ENCODE measurements at places on chromosomes 2 and 18. TPM values are rescaled to one million over a fixed set of nuclear protein-coding genes. Genes with fewer than 3 reads are reported as not detected.

AOX1 gene
- total RNA-seq: 69.4 TPM

MEIS1 gene
- 56.1 TPM for total RNA-seq

PFN4 gene
- not detected for total RNA-seq

VWC2L gene
- not detected for total RNA-seq

DNA sequence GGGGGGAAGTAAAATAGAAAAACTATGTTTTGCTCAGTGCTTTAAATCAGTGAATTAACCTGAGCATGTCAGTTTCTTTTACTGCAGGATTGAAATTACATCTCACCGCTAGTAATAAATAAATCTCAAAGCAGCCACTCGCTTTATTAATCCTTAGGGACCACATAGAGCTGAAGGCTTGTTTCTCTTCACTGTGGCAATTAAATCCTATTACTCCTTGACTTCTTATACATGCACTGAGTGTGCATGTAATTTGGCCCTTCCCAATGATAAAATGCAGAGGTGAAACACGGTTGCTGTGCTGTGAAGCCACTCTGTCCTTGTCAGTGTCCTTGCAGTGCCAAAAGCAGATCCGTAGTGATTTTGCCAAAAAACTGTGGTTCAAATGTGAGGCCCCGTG is 77.1 kb upstream of the RBM44 start:
- peaks cover 63% of the 10 kb centered on the region for H3K4me1 ChIP-seq
- no peaks in the 10 kb centered on the region for H3K27me3 ChIP-seq
- no peak overlapping the region for H3K4me3 ChIP-seq
- no peak for DNase-seq
- no peaks in the 10 kb centered on the region for H3K36me3 ChIP-seq

DNA sequence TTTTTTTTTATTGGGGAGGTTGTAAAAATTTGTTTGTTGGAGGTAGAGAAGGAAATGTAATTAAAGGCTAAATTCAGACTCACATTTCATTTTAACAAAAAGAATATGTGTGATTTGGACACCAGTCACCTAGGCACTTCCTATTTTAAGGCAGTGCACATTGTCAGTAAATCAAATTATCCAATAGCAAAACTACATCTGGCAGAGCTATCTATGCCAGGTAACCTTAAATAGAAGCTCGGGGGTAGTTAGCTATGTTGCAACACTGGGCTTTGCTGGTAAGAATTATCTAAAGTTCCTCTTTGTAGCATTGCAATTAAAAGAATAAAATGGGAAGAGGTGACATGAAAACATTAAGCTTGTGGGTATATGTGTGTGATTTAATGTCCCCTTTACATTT is 1064.4 kb upstream of the ZEB2 start:
- no peak for DNase-seq
- no peak overlapping the region for H3K27ac ChIP-seq
- no peak overlapping the region for H3K4me3 ChIP-seq
- no peaks in the 10 kb centered on the region for H3K36me3 ChIP-seq
- H3K27me3 ChIP-seq: no peaks in the 10 kb centered on the region
- H3K4me1 ChIP-seq: peaks cover 10% of the 10 kb centered on the region

MERTK gene
- total RNA-seq: 12.2 TPM

SELENOI gene
- total RNA-seq: 46.6 TPM

KRCC1 gene
- total RNA-seq: 18.1 TPM

DNA sequence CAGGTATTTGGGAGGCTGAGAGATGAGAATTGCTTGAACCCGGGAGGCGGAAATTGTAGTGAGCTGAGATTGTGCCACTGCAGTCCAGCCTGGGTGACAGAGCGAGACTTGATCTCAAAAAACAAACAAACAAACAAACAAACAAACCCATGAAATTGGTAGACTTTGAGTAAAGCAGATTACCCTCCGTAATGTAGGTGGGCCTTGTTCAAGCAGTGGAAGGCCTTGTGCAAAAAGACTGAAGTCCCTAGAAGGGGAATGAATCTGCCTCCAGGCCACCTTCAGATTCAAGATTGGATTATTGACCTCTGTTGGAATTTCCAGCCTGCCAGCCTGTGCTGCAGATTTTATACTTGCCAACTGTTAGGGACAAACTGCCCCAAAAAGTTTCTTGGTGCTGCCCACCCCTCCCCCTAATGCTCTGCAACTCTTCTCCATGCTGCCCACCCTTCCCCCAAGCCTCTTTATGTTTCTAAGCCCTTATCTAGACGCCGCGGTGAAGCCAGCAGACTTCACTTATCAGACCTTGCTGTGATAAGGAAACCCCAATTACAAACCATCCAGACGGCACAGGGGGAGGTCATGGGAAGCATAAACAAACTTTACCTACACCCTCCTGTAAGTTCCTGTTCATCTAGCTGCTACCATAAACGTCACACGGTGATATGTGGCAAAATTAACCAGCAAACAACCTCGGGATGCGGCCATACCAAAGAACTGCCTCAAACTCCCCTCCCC is 17.0 kb downstream of the CYP27A1 start:
- no peaks in the 10 kb centered on the region for H3K36me3 ChIP-seq
- no peak overlapping the region for H3K4me3 ChIP-seq
- no peak overlapping the region for H3K27ac ChIP-seq
- peaks cover 4% of the 10 kb centered on the region for H3K4me1 ChIP-seq

DNA sequence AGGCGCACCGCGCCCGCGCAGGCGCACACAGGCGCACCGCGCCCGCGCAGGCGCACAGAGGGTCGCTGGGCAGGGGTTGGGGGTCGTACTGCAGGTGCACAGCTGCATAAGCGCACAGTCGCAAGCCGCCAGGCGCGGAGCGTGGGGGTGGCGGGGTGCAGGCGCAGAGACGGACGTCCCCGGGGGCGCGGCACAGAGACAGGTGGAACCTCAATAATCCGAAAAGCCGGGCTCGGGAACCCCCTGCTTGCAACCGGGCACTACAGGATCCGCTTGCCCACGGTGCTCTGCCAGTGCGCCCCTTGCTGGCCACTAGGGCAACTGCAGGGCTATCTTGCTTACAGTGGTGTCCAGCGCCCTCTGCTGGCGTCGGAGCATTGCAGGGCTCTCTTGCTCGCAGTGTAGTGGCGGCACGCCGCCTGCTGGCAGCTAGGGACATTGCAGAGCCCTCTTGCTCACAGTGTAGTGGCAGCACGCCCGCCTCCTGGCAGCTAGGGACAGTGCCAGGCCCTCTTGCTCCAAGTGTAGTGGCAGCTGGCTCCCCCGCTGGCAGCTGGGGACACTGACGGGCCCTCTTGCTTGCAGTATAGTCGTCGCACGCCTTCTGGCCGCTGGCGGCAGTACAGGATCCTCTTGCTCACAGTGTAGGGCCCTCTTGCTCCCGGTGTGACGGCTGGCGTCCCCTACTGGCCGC is 34.9 kb downstream of the FAM110C start:
- no peak overlapping the region for H3K4me3 ChIP-seq
- no peaks in the 10 kb centered on the region for H3K36me3 ChIP-seq
- DNase-seq: no peak
- no peak overlapping the region for H3K27ac ChIP-seq
